ENCODE measurements at places on chromosomes 2 and 18.

DNA sequence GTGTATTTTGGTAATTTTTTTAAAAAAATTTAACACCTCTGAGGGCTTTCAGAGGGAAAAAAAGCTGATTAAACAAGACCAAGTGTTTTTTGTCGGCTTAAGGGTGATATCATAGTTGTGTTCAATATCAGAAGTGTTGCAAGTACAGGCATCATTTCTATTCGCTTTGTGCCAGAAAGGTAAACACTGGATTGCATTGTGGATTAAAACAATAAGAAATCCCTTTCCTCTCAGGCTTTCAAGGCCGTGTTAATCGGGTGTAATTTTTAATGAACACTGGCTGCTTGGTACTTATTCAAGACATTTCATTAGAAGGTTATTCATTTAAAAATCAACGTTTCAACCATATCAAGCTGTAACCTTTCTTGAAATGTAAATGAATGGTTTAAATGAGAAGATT is 18.3 kb downstream of the FIGN start:
- DNase-seq, result no peak

GRCh38 chr2:146642066-146642465 is 1202.8 kb upstream of the ACVR2A start:
- DNase-seq, result no peak

DNA sequence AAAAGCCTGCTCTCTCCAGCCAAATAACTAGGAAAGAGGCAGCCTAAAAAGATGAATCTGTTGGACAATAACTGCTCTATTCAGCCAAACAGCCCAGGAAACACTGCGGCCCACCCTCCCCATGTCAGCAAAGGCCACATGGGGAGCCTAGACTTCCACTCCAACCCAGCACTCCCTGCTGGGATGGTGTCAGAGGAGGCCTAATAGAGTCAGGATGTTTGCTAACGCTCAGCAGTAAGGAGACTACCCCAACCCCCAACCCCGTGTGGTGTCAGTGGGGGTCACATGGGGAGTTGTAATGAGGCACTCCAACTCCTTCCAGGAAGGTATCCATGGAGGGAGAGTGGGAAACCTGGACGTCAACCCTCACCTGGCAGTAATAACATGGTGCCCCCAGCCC is 41.6 kb downstream of the ZBTB7C start:
- no peak for DNase-seq

- no peak for DNase-seq
Observed at GRCh38 chr18:21439431-21439846, 161.1 kb downstream of the ESCO1 start.

GRCh38 chr2:204315236-204315662 is 230.0 kb upstream of the PARD3B start:
- no peak for DNase-seq

GRCh38 chr2:460861-461260 is 173.0 kb upstream of the ALKAL2 start:
- no peak for DNase-seq

GRCh38 chr2:109137616-109138015 is 8.6 kb downstream of the SH3RF3 start:
- no peak for DNase-seq

GRCh38 chr18:62069556-62069955 is 117.3 kb downstream of the PIGN start:
- no peak for DNase-seq

DNA sequence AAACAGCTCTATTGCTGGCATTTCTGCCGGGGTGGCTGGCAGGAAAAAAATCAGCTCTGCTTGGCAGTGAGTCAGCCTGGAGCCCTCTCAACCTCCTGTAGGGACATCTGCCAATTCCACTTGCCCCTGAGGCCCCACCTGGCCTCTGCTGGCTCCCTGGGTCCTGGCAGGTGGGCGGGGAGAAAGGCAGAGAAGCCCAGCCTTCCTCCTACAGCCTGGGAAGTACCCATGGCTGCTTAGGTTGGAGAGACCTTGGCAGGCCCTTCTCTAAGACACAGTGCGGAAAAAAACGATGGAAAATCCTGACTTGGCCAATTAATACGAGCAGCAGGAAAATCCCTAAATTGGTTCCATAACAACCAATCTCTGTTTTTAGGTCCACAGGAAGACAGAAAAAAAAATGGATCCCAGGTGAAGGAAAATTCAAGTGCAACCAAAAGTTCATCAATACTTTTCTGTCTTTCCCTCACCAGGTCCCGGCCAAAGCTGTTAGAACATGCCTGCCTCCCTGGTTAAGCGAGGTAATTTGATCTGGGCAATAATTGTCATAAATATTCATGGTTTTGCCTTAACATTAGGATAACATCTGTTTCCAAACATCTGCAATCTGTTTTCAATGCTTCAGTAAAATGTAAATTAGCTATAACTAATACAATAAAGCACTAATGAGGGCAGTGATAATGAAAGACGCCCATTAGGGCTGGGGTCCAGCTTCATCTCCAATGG is 245.9 kb downstream of the TFCP2L1 start:
- no peak for DNase-seq

DNA sequence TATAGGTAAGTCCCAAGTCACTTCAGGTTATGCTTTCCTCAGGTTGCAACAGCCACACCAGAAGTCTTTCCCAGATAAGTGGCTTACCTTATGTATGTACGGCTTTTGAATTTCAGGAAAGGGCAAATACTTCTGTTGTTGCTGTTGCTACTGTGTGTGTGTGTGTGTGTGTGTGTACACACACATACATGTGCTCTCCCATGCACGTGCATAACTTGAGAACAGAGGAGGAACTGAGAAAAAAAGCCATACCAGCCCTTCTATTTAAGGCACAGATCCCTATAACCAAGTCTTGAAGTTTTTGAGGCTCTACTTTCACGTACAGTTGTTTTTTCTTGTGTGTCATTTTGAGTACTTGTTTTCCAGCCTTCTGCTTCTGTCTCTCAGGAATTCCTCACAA is 62.4 kb downstream of the WDPCP start:
- DNase-seq, result no peak

DNA sequence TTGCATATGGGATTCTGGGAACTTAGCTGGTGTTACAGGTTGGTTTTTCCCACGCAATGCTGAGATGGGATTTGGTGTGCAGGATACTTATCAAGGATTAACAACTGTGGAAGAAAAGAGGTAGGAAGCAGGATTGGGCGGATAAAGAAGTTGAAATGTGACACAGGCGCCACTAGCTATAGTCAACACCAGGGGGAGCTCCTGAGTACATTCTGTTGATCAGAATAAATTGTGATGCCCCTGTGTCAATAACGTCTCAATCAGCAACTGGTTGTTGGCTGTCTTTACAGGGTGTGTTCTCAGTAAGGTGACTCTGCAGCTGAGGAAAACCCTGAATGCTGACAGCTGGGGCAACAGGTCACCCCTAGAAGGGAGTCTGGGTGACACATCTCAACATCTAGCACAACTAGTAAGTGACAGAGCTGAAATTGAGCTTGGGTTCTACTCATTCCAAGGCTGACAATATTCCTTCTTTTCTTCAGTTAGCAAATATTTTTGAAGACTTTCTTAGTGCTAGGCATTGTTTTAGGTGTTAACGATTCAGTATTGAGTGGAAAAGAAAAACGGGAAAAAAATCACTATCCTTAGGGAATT is 143.0 kb downstream of the ARL6IP6 start:
- DNase-seq, result no peak

DNA sequence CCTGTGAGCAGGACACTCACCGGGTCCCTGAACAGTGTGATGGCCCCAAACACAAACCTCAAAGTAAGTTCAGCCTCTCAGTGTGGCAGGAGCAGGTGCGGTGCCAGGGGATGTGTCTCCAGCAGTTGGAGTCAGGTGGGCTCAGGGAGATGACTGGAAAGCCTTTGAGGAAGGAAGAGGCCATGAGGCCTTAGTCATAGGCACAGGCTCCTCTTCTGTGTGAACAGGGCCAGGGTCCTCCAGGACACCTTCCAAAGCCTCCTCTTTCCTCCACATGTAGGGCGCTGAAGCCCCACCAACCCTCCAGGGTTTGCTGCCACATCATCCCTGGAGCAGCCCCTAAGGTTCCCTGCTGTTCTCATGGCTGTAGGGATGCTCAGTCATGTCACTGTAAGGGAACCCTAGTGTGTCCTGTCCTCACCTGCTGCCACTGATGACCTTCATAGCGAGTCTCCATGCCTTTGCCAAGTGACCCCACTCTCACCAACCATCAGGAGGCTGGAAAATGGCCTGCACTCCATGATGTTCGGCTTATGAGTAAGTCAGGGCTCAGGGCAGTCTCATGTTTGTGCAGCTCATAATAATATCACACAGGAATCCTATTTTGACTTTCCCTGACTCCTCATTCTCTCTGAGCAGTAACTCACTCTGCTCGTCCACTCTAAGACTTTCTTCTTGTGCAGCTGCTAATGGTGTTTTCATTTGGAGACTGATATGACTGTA is 1152.9 kb downstream of the RPIA start:
- DNase-seq, result no peak

DNA sequence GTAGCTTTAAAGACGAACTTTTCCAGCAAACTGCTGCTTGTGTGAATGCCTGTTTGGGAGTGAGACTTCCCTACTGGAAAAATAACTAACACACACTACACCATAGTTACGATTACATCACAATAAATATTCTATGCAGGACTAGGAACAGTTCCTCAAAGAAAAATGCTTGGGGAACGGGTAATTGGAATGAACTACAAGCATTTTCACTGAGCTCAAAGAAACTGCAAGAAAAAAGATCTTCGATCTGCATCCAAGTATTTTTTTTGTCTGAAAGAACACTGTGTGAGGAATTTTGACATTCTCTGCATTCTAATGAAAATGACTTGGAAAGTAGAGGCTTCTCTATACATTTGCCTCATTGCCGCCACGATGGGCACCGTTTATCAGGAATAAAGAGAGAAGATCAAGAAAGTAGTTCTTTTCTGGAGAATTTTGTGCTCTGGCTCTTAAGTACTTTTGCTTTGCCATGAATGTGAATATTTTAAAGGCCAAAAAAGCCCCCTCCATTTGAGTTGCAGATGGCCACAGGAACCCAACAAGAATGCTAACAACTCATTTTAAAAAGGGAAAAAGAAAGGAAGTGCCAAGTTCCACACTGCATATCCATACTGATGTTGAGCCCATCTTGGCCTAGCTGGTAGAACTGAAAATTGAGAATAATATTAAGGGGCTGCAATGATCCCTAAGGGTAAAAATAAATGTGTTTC is 13.6 kb downstream of the LYPD1 start:
- DNase-seq, result no peak

All from NCI-H187 (cell line).